AG20443 (cell line): ENCODE measurements at places on chromosomes 16 and 17.

DNA sequence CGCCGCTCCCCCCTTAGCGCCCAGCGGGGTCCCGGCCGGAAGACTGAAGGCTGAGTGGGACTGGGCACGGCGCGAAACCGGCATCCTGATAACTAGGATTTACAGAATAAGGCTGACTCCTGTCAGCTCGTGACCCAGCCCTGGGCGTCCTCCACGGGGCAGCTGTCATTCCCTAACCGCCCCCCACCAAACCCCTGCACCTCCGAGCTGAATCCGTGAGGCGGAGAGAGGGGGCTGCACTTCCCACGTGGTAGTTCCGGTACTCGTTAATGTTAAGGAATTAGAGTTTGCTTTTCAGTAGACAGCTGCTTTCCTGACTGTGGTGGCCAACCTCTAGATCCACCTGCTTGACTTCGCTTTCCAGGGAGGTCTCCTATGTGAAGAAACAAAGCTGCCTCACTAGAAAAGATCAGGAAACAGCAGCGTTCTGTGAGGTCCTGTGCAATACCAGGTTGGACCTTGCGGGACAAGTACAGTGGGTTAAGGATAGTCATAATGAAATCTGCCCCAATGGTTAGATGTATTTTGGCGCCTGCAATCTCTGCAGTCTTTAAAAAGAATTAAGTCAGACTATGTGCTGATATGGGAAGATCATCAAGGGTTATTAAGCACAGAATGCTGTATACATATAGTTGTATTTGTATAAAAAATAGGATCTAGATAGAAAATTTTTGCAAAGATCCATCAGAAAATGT lies 1.1 kb upstream of the WBP2 start:
- no peak for DNase-seq

GRCh38 chr17:61619493-61619892 lies 28.5 kb upstream of the NACA2 start:
- no peak for DNase-seq

DNA sequence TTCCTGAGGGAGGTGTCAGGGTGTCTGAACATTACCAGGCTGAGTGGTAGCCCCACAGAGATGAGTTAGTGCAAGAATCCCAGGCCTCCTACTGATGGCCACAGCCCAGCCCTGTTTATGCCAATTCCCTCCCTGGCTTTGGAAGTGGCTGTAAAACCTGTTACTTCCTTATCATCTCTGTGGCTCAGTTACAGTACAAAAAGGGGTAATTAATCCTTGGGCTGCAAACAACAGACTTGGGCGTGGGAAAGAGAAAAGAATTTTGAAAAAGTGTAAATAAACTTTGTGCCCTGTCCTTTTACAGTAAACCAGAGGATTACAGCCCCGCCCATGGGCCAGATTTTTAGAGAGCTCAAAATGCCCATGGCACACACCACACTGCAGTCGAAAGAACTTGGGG lies 73.1 kb upstream of the AXIN2 start:
- no peak for DNase-seq

DNA sequence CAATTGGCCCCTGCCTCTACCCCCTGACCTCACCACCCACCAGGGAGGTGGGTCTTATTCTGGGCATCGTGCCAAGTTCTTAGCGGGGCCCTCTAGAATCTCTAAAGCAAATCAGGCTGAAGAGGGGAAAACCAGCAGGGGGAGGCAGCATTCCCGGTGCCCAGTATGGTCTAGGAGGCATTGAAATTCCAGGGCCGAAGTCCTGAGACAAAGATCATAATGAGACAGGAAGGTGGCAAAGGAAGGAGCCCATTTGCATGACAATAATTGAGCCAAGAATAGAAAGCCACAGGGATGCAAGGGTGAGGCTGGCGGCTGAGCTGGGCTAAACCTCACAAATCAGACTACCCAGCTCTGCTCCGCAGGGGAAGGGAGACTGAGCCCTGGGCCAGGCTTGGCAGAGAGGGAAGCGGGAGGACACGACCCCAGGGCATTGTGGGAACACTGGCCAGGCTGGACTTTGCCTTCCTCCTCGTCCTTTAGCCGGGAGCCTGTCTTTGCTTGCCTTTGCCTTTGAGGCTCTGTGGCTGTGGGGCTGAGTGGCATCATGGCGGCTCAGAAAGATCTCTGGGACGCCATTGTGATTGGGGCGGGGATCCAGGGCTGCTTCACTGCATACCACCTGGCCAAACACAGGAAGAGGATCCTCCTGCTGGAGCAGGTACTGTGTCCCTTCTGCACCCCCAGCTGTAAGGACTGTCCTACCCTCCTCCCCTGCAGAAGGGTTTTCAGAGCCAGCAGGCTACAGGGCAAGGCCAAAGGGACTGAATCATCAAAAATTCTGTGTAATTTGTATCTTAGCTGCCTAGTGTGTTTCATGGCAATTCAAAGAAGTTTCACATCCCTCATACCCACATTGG lies at the start of gene PIPOX:
Gene PIPOX (plus strand): TSS at position 463 of the 860 bp plus-strand sequence. CDS start 85 bp downstream, at position 548.
- DNase-seq, result no peak

- no peak for DNase-seq
Observed at GRCh38 chr17:5123343-5124124, 7.7 kb downstream of the USP6 start.

DNA sequence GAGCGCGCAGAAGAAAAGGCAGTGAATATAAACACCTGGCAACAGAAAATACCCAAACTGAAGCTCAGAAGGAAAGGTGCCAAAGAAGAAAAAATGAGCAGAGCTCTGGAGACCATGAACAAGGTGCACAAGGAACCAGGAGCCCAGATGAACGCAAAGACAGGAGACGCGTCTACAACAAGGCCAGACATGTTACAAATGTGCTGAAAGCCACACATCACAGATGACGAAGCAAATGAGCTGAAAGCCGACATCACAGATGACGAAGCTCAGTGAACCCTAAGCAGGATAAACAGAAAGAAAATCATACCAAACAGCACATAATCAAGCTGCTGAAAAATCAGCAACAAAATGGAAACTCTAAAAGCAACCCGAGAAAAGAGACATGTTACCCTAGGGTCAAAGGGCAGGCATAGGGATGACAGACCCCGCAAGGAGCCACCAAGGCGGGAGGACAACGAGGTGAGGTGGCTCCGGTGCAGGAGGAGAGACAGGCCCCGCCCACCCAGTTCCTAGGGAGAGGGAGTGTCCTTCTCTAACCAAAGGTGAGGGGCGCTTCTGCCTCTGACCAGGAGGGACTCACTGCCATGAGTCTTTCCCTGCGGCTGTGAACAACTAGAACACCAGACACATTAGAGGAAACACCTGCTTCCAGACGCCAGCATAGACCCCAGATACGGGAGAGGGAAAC lies 39.1 kb downstream of the CCDC57 start:
- no peak for DNase-seq

DNA sequence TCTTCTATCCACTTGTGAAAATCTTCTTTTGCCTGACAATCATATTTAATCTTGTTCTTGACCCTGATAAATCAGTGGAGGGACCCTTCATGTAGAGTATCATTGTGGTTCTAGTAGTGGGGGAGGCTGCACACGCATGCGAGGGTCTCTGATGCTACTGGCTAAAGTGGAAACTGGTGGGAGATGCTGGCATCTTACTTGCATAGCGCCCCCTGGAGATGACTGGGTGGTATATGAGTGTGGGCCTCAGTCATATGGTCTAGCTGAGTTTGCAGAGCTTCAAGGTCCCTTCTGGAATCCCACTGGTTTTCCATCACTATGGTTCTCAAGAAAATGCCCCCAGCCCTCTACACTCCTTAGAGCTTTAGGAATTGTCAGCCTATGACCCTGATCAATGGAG lies 236.4 kb upstream of the AXIN2 start:
- DNase-seq, result no peak

- no peak for DNase-seq
Observed at GRCh38 chr16:84292011-84292410, 2.7 kb upstream of the WFDC1 start.

DNA sequence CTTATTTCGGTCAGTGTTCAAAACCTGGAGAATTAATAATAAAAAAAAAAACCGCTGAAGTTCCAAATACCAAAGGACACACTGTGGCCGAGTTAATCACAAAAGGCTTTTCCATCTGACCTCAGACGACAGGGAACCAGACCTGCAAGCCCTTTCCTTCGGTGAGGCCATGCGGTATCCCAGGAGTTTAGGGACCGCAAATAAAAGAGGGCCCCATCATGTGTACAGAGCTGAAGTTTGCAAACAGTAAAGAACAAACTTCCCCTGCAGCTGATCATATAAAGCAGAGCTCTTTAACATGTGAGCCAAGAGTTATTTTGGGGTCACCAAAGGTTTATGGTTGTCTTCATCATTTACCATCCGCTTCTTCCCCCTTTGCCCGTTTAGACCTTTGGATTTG lies 33.0 kb upstream of the FOXJ1 start:
- no peak for DNase-seq

GRCh38 chr17:41537990-41538389 lies 9.9 kb upstream of the KRT19 start:
- no peak for DNase-seq

DNA sequence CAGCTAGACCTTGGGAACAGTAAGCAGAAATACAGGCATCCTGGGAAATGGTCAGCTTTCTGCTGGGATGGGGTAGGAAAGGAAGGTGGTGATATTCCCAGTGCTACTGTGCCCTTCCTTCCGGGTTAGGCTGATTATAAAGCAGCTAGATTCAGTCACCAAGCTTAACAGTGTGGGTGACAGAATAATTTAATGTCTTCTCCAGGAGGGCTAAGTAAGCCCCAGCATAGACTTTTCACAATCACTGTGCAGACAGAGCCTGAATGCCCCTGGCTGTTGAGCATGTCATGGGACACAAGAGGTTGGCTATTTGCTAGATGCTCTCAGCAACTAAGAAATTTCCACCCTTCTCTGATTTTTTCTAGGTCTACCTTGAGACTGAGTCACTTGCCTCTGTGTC lies 513.0 kb downstream of the TOX3 start:
- DNase-seq, result no peak

- no peak for DNase-seq
Observed at GRCh38 chr16:55329791-55330428, 5.9 kb downstream of the IRX6 start.

- no peak for DNase-seq
Observed at GRCh38 chr16:28924399-28924761, 658 bp downstream of the RABEP2 start.

DNA sequence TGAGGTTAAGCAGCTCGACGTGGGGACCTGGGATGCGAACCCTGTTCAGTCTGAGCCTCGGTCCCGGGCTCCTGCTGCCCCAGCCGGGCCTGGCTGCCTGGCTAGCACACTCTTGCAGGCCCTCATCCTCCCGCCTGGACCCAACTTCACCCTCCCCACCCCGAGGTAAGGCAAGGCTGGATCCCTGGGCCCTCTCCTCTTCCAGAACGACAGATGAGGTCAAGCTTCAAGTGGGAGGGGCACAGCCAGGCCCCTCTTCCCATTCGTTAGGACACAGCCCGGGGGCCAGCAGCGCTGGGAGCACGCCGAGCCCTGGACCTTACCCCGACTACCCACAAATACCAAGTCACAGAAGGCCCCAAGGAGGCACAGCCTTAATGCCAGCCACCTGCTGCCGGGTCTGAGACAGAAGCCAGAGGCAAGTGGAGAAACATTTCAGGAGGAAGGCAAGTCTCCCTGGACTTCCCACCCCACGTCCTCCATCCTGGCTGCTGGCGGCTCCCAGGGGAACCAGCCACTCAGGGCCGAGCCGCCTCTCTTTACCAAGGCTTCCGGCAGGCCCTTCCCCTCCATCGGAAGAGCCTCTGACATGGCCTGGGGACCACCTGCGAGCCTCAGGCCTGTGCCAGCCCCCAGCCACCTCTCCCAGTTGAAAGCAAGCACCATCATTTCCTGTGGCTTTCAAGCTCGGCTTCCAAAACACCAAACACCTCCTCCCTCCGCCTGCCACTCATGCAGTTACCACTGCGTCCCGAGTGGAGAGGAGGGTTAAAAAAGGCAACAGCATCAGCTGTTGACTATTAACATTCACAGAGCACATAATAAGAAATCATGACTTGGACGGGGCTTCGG lies 59.9 kb downstream of the RPH3AL start:
- DNase-seq, result no peak

GRCh38 chr17:14432079-14432478 lies 131.2 kb downstream of the HS3ST3B1 start:
- no peak for DNase-seq

DNA sequence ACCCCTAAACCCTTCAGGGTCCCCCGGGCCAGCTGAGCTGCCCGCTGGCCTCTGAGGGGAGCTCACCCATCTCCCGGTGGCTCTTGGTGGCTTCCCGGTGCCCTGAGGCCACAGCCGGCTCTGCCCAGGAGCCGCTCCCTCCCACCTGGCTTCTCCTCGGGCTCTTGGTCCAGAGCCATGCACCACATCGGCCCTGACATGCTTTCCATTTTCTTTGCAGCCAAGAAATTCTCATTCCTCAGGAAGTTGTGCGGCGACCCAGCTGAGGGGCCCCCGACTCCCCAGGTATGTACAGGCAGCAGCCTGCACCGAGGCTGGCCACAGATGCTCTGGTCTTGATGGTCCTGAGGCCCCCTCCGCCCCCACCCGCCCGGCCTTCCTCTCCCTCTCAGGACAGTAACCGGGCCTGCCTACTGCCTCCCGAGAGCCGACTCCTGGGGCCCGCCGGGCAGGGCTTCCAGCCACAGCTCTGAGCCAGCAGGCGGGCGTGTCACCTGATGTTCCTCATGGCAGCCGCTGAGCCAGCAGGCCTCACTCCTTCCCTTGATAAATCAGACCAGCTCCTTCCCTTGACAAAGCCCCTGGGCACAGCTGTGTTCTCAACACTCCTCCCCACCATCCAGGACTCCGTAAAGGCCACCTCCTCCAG lies 28.4 kb upstream of the ZFPM1 start:
- peak; percentile 75 for DNase-seq

DNA sequence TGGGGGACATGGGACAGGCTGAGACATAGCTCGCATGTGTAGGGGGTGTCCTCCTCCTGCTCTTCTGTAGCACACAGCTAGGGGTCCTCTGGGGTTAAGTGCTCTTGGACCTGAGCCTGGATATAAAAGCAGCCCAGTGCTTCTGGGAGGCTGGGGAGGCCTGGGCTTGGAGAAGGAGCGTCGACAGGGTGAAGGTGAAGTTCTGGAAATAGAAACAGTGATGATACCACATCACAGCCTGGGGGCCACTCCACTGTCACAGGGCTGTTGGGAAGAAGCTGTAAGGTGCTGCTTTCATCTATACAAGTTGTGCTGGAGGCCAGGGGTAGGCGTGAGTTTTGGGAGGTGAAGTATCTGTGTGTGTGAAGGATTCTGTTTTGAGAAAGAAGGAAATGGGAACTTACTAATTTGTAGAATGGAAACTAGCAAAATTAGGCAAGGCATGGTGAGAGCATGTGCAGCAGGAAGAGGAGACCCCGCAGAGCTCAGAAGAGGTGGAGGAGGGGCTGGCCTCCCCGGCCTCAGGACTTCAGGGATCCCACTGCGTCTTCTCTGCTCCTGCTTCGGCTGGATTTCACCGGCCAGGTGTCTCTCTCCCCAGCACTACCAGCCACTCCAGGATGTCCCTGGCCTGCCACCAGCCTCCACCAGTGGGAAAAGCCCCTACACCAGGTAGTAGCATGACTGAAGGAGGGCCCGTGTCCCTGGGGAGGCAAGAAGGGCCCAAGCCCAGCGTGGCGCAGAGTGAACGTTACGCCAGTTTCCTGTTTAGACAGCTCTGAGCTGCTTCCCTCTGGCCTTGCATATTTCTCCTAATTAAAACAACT lies 19.4 kb downstream of the PLCG2 start:
- DNase-seq, result no peak

- no peak for DNase-seq
Observed at GRCh38 chr16:58518083-58518979, 3.0 kb downstream of the SETD6 start.

- DNase-seq, result peak; percentile 72
Observed at GRCh38 chr16:84478172-84478947, 26.1 kb downstream of the MEAK7 start.
